ENCODE measurements at places on chromosomes 6 and 20.

DNA sequence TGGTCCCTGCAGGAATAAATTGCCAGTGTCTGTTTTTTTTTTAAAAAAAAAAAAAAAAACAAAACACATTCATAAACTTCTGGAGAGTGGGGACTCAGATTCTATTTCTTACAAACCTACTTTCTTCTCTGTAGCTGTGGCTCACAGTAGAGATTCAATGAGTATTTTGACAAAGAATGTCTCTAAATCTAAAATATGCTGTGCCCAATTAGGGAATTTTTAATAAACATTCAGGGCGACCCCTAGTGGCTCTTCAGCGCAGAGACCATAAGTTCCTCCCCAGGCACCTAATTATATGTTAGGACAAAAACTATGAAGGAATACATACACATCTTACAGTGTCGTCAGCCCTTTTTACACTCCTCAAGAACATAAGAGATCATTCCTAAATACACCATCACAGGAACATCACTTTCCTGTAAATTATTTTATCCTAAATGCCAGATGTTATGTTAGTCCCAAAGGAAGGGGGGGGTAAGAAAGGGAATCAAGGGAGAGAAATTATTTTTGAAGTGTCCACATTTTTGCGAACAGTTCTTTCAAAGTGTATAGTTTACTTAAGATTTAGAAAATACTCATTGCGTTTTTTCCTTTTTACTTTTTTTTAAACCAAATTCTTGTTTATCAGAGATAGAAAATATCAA lies 21.8 kb upstream of the NAA20 start:
- peak; percentile 80 for DNase-seq

GRCh38 chr20:11331096-11331495 lies 586.6 kb upstream of the BTBD3 start:
- no peak for DNase-seq

DNA sequence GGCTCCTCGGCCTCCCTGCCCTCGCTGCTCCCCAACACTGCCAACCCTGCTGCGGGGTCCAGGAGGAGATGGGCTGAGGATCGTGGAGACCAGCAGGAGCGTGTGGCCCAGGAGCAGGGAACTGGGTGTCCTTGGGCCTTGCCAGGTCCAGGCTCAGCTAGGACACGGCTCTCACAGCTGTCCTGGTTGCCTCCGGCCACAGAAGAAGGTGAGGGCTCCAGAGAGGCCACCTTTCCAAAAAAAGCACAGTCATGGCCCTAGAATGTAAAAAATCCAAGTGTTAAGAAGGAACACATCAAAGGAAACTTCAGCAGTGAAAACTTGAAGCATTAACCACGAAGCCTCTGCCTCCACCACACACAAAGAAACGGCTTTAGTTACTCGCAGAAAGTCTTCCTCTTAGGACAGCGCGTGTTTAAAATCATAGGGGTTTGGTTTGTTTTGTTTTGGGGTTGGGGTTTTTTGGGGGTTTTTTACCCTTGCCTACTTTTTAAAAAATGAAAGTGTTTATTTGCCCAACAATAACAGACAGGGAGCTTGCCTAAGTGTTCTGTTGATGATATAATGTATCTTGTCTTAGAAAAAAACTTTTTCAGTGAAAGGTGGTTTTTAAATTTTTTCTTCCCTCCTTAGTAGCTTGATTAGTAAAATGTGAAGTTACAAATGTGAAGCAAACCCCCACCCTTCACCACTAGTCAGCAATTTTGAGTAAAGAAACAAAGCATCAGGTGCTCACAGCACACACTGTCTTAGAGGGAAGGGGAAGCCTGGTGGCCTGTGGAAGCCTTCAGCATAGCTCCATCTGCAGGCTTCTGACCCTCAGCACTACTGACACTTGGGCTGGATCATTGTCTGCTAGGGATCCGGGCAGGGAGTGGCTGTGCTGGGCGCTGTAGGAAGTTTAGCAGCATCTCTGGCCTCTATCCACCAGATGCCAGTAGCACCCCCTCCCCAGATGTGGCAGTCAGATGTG lies 60.0 kb downstream of the PTPN1 start:
- DNase-seq: peak; percentile 60

DNA sequence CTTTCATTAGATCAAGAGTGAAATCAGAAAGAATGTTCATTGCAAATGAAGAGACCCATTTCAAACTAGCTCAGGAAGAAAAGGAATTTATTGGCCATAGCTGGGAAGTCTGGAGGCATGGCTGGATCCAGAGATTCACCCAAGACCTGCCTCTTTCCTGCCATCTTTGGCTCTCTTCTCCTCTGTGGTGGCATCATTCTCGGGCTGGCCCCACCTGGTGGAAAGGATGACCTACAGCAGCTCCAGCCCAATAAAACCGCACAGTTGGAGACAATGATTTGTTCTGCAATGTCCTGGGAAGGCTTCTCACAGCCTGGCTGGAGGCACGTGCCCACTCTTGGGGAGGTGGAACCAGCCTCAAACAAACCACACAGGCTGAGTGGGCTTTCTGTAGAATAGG lies 18.1 kb upstream of the FERMT1 start:
- no peak for DNase-seq

GRCh38 chr20:47468290-47469050 lies 33.2 kb upstream of the NCOA3 start:
- DNase-seq: no peak

GRCh38 chr20:63750807-63751470 lies 11.4 kb downstream of the SLC2A4RG start:
- no peak for DNase-seq

DNA sequence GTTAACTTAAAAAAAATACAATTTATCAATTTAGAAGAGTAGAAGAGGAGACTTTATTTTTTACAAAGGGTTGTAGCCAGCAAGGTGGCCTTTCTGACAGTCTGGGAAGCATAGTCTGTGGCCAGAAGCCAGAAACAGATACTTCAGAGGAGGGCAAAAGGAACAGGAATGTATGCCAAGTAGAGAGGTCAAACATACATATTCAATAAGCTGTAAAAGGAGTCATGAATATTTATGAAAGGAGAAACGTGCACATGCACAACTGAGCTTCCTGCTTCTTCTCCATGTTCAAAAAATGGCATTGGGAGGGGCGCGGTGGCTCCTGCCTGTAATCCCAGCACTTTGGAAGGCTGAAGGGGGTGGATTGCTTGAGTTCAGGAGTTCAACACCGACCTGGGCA lies 43.9 kb upstream of the FAM184A start:
- no peak for DNase-seq

DNA sequence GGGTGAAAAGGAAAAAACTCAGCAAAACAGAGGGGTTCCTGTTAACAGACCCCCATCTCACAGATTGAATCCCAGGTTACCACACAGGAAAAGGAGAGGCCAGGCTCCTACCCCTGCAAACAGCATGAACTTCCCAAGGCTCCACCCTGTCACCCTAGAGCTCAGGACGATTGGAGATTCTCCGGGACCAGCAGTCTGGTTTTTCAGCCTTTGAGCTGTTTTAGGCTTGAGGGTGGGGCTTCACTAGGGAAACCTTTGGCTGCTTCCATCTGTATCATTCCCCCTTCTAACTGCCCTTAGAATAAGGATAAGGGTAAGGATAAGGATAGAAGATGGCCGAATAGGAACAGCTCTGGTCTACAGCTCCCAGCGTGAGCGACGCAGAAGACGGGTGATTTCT lies 16.0 kb downstream of the C6orf58 start:
- DNase-seq: no peak

DNA sequence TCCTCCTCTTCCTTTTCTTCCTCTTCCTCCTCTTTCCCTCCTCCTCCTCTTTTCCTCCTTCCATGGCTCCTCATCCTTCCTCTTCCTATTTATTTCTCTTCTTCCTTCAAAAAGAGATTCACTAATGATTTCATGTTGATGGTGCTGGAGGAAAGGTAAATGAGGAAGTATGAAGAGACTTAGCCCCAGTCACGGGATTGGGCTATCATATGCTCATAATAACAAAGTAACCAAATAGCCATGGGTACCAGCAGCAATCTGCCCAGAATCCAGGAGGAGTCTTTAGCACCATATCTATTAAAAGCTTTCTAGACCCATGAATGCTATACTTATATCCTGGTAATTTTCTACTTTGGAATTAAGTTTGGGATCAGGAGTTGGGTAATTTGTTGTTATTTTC lies 910.9 kb upstream of the MAP3K7 start:
- no peak for DNase-seq

DNA sequence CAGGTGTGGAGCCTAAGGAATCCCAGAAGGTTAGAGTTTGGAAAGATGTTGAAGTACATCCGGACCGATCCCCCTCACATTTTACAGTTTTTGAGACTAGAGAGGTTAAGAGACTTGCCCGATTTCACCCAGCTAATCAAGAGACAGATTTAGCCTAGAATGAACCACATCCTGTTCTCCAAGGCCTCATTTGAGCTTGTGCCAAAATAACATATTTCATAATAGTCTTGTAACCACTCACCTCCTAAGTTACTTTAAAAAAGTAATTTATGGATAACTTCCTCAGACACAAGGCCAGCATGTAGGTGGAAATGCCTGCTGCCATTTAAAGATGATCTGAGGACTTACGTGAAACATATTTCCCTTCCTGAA lies 39.8 kb upstream of the ARHGAP18 start:
- peak; percentile 60 for DNase-seq

DNA sequence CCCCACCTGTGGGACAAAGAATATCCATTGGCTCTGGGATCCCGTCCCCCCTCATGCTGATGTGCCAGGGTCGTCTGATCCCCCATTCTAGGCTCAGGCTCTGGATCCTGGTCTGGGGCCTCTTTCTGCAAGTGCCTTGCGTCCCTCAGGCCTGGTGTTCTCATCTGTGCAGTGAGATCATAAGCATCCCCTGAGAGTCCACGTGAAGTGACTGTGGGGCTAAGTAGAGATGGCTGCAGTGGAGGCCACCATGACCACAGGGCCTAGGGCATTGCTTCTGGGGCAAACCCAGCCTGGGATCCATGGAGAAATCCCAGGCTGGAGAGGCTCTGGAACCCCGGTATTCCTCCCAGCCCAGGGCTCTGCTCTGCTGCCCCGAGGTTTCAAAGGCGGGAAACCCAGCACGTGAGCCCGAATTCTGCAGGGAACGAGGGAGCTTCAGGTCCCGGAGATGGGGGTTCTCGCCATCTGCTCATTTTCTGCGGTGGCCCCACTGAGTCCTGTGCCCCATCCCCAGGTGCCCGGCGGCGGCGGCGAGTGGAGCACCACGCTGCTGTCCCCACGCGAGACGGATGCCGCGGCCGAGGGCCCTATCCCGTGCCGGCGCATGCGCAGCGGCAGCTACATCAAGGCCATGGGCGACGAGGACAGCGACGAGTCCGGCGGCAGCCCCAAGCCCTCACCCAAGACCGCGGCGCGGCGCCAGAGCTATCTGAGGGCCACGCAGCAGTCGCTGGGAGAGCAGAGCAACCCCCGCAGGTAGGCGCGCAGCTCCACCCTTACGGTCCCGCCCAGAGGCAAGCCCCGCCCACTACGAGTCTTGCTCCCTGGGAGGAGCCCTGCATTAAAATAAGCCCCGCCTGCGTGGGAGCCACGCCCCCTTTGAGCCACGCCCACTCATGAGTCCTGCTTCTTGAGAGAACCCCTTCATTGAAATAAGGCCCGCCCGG lies 105.5 kb upstream of the MYL9 start:
- peak; percentile 75 for DNase-seq

GRCh38 chr6:134491477-134491876 lies 173.6 kb upstream of the SGK1 start:
- no peak for DNase-seq

DNA sequence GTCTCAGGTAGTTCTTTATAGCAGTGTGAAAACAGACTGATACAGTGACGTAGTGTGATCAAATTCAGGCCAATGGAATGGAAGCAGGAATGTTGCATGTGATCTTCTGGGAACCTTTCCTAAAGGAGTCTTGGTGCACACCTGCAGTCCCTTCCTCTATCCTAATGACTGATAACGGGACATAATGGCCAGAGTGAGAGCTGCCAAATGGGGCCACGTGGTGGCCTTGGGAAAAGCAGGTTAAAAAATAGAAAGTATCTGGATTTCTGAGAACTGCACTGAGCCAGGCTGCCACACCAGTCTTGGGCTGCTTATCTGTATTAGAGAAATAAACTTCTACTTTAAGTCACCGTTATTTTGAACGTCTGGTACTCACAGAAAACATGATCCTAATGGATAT lies 51.9 kb downstream of the MEP1A start:
- no peak for DNase-seq

DNA sequence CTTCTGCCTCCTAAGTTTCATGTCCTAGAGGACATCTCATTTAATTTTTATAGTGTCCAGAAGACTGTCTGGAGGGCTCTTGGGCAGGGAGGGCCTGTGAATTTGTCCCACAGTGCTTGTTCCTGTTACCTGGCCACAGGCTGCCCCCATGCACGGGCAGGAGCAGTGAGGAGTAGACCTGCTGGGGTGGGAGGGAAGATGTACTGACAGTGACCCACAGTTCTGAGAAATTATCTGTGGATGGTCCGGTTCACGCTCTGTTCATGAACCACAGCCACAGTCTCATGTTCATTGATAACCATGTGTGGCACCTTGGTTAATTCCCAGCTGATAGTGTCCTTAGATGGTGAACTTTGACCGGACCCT lies 18.8 kb upstream of the ZNF831 start:
- no peak for DNase-seq

DNA sequence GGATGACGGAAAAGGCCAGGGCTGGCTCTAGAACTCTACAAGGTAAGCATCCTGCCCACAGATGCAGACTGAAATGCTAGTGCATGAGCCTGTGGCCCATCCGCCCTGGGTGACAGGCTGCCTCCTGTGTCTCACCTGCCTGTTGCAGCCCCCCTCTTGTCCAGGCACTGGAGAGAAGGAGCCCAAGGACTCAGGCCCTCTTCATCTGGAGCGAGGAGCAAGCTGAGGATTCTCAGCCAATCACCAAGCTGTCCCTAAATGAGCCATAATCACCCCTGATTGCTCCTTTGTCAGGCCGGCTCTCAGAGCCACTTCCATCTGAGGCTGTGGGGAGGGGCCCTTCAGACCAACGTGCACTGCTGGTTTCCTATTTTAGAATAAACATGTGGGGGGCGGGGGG lies 10.0 kb upstream of the SLC32A1 start:
- DNase-seq: no peak

- DNase-seq: no peak
Observed at GRCh38 chr6:95243053-95243452, 334.3 kb upstream of the MANEA start.

GRCh38 chr20:19864130-19864529 lies 106.1 kb downstream of the RIN2 start:
- no peak for DNase-seq

- no peak for DNase-seq
Observed at GRCh38 chr6:125950293-125950692, 6.3 kb upstream of the HINT3 start.

Measured in SW 1271 (cell line).